HS-5 (cell line): ENCODE measurements at places on chromosomes 16 and 17.

GRCh38 chr16:46688101-46688653 lies 801 bp downstream of the VPS35 start:
- no peak for DNase-seq

- no peak for DNase-seq
Observed at GRCh38 chr17:50594892-50595291, 34.4 kb downstream of the CACNA1G start.

DNA sequence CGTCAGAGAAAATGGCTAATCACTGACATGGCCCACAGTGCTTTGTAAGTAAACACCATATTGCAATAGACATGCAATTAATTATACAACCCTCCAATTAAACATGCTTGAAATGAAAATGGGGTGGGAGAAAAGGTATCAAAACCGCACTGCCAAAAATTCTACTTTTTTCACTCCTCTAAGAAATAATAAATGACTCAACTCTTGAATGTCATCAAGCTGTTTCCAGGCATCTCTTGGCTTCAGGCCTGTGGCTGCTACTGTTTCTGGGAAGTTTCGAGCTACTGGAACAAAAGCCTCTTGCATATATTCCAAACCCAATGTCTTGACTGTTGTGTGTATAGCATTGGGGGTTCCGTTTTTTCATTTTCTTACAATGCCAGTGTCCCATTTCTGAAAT lies 412.6 kb downstream of the RBFOX1 start:
- DNase-seq, result no peak

DNA sequence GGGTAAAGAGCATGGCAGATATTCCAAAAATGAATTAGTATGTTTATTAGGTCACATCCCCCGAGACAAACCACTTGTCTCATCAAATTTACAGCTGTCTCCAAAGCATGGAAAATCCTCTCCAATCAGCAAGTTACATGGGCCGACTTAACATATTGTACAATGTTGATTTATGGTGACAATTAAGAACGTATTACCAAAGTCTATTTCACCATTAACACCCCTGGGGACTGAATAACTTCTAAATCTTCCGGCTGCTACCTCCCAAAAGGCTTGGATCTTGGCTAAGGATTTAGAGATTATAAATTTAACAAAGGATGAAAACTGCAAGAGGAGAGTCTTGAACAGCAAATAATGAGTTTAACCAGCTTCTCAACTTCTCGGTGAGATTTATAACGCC lies 311.9 kb downstream of the NPIPA8 start:
- DNase-seq, result no peak

DNA sequence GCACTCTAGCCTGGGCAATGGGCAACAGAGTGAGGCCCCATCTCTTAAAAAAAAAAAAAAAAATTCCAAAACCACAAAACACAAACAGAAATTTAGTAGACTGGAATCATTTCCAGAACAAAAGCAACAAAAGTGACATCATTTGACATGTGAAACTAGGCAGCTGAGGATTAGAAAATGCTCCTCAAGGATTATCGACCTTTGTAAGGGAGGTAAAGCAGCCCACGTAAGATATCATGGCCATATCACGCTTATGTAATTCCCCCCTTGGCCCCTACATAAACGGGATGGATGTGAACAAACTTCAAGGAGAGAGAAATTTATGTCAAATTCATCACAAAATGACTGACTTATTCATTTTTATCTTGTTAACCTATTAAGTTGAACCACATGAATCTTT lies 83.3 kb downstream of the WDR59 start:
- DNase-seq, result no peak

DNA sequence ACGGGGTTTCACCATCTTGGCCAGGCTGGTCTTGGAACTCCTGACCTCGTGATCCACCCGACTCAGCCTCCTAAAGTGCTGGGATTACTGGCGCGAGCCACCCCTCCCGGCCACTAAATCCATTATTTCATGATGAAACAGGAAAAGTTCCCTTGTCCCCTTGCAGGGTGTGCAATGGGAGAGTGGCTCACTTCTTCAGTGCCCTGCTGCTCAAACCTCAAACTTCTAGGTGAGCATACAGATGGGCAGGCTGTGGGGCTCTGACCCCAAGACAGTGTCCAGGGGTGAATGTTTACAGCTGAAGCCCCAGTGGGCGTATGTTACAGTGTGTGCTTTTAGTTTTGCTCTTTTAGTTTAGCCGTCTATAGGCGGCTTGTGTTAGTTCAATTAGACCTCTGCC lies 34.7 kb downstream of the GJC1 start:
- DNase-seq, result no peak
